ENCODE measurements at places on chromosomes 5 and 9.

DNA sequence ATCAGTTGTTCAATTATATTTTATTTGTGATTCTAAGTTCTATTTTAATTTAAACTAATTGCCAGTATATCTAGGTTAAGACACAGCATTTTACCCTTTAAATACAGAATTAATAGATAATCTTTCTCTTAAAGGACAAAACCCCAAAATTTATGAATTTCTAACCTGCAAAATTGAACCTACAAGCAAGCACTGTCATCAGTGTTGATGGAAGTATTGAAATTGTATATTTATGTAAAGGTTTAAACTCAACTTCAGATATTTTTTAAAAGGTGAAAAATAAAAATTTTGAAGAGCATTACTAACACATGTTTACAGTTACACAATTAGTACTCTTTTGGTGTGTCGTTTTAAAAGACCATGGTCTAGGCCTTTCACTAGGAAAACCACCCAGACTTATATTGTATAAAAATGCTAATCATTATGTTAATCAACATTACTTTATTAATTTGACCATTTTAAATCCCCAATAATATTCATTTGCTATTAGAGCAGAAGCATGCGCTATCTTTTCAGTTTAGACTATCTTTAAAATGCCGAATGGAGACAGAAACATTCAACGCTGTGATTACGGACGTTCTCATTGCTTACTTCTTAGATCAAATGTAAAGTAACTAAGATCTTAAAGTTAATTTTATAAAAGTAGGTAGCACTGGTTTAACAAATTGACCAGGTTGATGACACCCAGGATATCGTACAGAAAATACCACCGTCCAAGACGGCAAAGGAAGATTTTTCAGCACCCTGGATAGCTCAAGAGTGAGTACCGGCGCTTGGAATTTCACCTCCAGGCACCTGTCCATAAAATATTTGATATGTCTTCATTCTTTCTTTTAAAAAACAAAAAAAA lies 3.2 kb downstream of the OTP start:
- no peak for DNase-seq

GRCh38 chr9:5587024-5587423 lies 41.9 kb upstream of the RIC1 start:
- peak; percentile 38 for DNase-seq

DNA sequence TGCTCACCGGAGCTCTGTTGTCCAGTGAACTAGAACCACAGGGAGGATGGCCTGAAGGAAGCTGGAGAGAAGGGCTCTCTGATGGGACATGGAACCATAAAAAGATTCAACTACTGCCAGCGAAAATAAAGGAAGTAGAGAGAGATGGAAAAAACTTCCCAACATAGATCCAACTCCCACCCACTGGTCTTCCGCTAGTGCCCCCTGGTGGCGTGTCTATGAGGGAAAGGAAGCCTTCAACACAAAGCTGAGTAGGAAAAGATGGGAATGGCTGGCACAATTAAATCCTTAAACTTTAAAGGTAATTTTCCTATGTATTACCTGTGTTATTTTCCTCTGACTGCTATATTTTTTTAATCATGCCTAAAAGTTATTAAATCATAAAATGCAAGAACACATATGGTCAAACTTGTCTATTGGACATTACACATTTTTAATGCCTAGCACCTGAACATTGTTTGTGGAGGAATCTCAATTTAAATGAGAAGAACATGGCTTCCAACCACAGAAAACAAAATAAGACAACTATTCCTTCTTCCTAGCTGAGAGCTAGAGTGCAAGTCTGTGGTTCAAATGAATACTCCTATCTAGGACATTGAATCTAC lies 51.5 kb downstream of the CEP120 start:
- DNase-seq, result peak; percentile 0

DNA sequence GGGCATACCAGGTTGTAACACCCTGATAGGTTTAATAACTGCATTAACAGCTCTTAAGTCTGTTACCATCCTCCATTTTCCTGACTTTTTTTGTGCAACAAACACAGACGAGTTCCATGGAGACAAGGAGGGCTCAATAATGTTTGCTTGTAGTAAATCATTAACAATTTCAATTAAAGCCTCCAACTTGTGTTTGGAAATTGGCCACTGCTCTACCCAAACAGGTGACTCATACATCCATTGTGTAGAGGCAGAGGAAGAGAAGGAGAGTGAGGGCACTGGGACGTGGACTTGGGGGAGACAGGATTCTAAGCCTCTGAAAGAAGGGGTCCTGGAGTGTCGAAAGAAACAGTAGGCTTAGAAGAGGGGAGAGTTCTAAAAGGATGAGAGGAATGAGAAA lies 213.6 kb upstream of the KCNN2 start:
- no peak for DNase-seq

GRCh38 chr5:13552361-13552760 lies 392.1 kb downstream of the DNAH5 start:
- DNase-seq, result no peak

GRCh38 chr9:129968690-129969485 lies 74.1 kb downstream of the FNBP1 start:
- no peak for DNase-seq

DNA sequence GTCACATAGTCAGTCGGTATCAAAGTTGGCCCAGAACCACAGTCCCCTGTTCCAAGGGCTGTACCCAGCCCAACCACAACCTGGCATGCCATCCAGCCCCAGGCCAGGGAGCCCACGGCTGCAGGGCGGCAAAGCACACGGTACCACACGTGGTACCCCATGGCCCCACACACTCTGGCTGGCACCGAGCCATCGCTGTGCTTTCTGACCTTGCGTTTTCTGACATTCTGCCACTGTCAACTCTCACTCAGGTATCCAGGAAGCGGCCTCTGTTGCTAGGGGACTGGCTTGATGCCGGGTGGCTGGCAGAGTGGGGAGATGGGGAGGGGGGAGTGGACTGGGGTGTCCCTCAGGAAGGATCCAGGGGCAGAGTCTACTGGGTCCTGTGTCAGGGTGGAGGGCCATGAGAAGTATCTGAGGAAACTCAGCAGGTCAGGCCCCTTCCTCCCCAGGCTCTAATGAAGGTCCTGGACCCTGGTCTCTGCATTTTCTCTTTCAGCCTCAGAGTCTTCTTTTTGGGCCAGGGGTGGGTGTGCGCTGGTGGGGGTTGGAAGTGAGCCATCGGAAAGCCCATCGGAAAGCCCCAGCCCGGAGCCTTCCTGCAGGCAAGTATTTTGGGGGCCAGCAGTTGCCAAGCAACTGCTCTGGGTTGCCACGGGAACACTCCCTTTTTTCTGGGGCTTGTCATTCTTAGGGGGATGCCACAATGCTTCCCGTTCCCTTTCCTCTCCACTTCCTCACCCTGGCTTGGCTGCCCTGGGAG lies 21.0 kb upstream of the RALGDS start:
- DNase-seq, result peak; percentile 59

DNA sequence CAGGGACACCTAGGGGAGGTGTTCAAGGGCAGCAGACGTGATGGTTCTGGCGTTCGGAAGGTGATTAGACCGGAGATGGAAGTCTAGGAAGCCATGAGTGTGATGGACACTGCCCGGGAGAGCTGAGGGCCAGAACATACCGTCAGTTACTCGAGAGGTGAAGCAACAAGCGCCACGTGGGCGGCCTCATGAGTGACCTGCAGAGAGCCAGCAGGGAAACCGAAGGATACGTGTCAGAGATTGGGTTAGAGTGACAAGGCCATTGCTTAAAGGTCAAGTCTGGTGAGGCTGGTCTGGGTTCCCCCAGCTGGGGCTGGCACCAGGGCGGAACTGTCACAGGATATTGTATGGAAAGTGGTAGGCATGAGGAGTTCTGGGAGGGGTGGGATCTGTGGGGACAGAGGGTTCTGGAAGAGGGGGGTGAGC lies 60.0 kb downstream of the C9orf50 start:
- no peak for DNase-seq

GRCh38 chr5:1013238-1013947 lies 4.8 kb downstream of the NKD2 start:
- no peak for DNase-seq

GRCh38 chr9:115794921-115795475 lies 358.6 kb upstream of the PAPPA start:
- no peak for DNase-seq

DNA sequence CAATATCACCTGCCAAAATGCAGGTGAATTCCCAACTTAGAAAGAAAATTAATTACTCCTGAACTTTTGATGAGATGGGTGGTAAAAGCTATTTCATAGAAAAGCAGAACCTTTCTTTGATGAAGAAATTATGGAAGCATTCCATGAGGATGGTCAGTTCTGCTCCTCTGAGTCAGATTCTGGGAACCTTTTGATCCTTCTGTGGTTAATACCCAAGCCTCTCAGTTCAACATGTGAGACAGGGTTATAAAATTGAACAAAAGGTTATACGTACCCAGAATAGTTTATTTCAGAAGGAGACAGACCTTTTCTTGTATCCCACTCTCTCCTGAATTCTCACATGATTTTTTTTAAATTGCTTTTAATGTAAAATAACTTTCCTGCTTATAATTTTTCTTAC lies 767.6 kb upstream of the ADAMTS16 start:
- DNase-seq, result no peak

DNA sequence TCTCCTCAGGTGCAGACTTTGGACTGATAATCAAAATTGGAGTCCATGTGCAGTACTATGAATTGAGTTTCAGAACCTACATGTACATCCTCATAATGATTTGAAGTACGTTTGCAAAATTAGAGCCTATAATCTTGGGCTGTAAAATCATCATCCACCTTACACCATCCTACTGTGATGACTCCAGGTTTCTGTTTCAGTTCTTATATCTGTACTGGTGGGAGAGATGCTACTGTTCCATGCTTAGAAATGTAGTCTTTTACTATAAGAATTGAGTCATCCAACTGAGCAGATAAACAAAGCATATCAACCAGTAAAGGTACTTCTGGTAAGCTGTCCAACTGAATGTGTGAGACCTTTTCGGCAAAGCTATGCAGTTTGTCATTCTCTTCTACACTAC lies 586.3 kb upstream of the FAM174A start:
- DNase-seq, result no peak

DNA sequence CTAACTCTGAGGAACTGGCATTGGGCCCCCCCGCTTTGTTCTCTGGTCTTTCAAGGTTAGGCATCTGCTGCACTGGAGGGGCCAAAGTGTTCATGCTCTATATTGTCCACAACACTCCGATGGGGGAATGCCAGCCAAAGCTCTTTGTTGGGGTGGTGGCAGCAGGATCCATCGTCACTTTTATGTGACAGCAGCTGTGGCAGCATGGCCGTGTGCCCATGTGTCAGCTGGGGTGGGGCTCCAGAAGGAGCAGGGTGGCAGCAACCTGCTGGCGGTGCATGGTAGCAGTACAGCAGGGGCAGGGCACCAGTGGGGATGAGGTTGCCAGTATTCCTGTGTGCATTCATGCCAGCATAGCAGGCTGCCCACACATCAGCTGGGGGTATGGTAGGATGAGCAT lies 28.2 kb downstream of the ITGA2 start:
- DNase-seq, result no peak

DNA sequence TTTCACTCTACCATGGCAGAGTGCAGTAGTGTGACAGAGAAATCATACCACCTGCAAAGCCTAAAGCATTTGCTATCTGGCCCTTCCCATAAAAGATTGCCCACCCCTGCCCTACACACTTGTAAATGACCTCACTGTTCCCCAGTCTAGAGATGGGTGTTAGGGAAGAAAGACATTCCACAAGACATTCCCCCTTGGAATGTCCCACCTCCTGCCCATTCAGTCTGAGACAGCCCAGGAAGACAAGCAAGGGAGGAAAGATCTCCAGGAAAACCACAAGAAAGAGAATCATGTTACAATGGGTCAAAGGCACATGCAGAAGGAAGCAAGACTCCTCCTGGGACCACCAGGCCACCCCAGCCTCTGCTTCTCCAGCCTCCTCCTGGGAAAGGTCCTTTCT lies 230.0 kb downstream of the AGTPBP1 start:
- DNase-seq, result no peak

DNA sequence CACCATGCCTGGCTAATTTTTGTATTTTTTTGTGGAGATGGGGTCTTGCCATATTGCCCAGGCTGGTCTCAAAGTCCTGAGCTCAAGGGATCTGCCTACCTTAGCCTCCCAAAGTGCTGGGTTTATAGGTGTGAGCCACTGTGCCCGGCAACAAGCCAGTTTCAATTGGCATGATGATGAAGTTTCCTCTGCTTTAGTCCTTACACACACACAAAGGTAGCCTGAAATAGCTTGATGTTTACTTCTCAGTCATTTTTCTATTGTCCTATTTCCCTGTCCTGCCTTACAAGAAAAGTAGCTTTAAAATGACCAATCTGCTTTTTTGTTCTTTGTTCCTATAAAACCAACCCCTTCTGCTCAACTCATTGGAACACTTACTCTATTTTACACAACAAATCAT lies 33.6 kb downstream of the PDE6A start:
- no peak for DNase-seq

- DNase-seq, result no peak
Measured at GRCh38 chr9:35350212-35350611, 139.7 kb upstream of the RUSC2 start.

DNA sequence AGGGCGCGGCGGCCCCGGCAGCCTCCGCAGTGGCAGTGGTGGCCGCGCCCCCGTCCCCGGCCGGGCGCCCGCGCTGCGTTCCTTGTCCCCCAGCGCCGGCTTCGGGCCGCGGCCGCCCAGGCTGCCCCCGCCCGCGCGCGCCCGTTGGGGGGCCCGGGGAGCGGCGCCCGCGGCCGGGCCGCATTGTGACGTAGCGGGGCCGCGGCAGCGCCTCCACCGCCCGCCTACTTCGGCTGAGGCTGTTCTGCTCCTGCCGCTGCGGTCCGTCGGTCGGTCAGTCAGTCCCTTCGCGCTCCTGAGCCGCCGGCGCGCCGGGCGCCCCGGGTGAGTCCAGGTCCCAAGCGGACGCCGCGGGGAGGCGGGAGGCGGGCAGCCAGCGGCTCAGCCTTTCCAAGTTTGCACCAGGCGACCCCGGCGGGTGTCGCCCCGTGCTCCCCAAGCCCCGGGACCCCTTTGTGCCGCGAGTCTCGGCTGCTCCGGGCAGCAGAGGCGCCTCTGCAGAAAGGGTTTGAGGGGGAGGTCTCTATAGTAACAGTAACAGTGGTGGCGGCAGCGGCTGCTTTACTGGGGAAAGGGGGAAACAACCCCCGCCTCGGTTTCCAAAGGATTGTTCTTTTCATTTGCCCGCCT lies at the start of gene SNCAIP:
TSS of gene SNCAIP (plus strand) at position 277 of the 630 bp plus-strand sequence. CDS start 78,898 bp downstream, outside the sequence.
- no peak for DNase-seq
